Progenitor cell of endocrine pancreas (in vitro differentiated cells): ENCODE measurements at places on chromosomes 1 and 21. TPM values are rescaled to one million over a fixed set of nuclear protein-coding genes. Genes with fewer than 3 reads are reported as not detected.

GRCh38 chr1:174131032-174131638 is 28.2 kb upstream of the RABGAP1L start:
- no peak for DNase-seq

DNA sequence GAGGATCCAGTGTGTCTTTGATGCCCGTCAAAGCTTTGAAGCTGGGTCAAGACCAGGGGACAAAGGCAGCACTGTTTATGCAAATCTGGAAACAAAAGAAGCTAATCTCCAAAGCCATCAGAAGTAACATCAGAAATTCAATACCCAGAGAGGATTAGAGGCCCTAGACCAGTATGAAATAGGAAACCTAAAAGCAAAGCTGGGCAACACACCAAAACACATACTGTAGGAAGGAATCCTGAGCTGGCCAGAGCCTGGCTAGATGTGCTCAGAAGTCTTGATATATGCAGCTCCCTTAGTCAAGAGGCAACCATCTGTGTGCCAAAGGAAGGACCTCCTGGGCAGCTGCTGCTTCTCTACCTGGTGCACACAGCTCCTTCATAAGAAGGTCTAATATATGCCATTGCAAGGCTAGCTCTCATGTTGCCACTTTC is 12.3 kb downstream of the COLGALT2 start:
- no peak for DNase-seq

DNA sequence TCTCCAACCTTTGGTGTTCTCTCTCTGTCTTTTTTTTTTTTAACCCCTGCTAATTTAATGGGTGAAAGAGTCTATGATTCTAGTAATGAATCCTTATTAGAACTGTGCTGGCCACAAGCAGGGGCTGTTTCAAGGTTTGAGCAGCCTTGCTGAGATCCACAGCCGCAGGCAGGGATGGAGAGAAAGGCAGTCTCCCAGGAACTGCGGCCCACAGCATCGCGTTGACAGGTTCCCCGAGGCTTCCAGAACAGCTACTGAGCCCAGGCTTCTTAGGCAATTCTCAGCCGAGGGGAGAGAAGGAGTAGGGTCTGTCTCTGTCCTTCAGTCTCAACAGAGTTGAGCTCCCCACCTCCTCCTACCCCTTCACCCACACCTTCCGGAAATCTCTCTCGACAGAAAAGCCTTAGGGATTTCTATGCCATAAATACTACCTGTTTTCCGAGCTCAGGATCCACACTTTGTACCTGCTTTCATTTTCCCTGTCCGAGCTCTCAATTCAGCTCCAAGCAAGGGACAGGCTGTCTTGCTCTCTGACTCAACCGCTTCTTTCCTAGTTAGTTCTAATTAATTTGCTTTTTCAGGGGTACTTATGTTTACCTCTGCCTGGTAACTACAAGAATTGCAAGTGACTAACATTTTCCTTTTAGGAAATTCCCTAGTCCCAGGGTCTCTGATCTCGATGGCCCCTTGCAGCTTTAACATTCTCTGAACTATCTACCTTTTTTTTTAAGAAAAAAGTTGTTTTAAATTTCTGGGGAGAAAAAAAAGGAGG is 6.7 kb upstream of the CASZ1 start:
- no peak for DNase-seq

GRCh38 chr1:212485913-212486618 is 53.3 kb downstream of the NENF start:
- peak; percentile 40 for DNase-seq

DNA sequence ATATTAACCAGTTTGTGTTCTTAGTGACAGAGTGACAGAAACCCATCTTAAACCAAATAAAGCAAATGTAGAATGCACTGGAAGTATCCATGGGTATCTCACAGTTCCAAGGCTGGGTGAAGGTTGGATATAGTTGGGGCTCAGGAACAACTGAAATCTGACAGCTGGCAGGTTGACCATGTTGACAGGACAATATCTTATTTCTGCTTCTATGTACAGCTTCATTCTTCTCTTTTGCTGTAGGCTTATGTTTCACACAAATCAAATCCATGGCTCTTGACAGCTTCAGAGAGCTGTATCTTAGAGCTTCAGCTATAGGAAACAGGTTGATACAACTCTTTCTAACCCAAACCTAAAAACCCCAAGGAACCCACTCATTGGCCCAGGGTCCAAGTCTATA is 34.3 kb upstream of the FGGY start:
- DNase-seq: no peak

GRCh38 chr1:5620418-5620817 is 371.8 kb downstream of the NPHP4 start:
- no peak for DNase-seq

DNA sequence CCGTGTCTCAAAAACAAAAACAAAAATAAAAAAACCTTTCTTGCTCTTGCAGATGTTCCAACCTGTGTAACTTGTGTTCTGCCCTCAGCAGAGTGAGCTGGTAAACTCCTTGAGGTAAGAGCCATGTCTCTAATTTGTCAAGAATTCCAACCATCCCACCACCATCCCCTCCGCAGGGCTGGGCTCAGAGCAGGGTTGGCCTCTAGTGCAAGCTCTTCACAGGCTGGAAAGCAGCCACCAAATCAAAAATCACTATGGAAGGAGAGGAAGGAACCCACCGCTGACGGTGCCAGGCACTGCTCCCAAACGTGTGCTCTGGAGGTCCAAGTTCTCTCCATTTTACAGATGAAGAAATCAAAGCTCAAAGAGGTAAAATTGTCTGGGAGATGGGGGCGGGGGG is 9.4 kb downstream of the PLEKHA6 start:
- DNase-seq: no peak

GRCh38 chr1:152048416-152049009 is 11.7 kb upstream of the S100A11 start:
- DNase-seq: peak; percentile 20

- DNase-seq: no peak
Measured at GRCh38 chr1:57551476-57551875, 127.6 kb upstream of the DAB1 start.

- no peak for DNase-seq
Measured at GRCh38 chr1:145784409-145784808, 39.5 kb downstream of the RNF115 start.

GRCh38 chr1:41277371-41277975 is 35.4 kb upstream of the SCMH1 start:
- no peak for DNase-seq

DNA sequence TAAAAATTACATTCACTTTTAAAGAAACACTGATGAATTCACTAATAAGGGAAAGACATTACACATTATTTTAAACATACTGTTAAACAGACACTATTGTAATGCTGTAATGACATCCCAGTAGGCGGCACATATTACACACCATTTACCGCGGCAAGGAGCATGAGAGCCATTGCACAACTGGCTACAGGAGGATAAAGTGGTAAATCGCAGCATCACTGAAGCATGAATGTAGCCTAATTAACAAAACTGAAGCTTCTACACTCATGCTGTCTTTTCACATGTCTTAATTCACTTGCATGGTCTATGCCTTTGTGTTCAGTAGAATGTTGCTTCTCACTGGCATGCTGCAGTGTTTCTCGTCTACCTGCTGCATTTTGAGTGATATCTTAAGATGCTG is 1046.0 kb downstream of the MRPL39 start:
- no peak for DNase-seq

- no peak for DNase-seq
Measured at GRCh38 chr1:245334235-245334634, 179.4 kb downstream of the KIF26B start.

DNA sequence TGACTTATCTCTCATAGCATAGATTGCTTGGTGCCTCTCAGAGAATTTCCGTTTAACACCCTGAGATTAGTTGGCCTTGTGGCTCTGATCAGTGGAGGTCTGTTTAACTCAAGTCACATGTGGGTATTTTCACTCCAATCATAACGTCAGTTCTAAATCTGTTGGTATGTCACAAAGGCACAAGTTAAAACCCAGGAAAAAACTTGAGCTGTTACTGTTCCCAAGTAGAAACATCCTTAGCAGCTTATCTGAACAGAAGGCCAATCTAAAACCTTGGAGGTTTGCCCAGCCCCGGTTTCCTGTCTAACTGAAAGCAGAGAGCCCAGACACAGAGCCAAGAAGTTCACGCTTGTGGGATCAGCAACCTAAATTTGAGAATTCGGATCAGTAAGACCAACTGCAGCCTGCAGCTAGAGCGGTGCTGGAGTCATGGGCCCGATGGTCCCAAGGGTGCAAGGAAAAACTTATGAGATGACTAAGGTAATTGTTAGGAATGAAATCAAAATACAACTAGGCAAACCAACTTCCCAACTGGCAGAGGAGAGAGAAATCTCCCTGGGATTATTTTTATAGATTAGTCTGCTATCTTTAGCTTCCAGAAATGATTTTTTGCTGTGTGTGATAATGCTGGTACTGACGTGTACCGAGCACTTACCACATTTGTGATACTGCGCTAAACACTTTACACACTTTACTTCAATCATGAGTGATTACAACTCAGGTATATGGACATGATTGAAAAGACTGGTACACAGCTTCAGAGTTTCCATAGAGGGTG is 90.2 kb upstream of the C1orf21 start:
- no peak for DNase-seq

Gene CFAP126
- 0.65 and 1.4 TPM in 2 replicates for total RNA-seq

Gene LCE1F
- total RNA-seq: not detected in 2 replicates
